ENCODE measurements at places on chromosomes 16 and 17.

DNA sequence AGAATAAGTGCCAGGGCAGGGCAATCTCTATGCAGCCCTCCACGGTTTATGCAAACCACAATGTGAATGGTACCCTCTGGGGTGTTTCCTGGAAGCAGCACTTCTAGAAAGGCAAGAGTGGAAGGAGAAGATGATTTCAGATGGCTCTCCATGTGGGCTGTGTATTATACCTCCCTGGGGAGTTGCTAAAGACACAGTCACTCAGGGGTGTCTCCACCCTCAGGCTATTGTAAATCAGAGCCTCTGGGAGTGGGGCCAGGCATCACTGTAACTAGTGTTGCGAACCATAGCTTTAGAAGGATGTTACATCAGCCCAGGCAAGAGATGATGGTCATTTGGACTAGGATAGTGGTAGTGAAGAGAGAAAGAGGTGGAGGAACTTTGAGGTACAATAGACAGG, 83.3 kb upstream of the ZKSCAN2 start:
- DNase-seq: no peak

DNA sequence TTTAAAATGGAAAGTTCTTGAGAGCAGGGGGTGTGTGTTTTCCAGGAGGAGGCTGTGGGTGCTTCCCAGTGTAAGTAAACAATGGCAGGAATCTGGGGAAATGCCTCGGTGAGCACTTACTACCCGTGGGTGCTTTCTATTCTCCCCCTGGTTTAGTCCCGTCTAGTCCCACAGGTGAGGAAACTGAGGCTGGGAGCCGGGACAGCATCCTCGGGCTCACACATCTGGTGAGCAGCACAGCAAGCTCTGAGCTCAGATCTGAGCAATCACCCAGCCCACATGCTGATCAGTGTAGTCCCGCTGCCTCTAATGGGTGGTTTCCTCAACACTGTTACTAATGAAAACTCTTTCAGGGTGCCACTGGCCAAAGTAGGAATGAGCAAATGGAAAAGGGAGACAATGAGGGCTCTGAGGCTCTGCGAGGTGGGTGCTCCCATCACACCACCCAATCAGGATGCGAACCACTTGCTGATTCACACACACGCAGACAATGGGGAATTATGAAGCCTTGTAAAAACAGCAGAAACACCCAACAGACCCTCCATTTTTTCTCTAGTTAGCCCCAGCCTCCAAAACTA, 202.6 kb downstream of the PARN start:
- no peak for DNase-seq

GRCh38 chr16:66030036-66030435, 336.5 kb upstream of the CDH5 start:
- no peak for DNase-seq

- no peak for DNase-seq
These were observed 38.9 kb downstream of the TMEM100 start for GRCh38 chr17:55683550-55684315.

- DNase-seq: no peak
These were observed 35.5 kb upstream of the ETV4 start for GRCh38 chr17:43581613-43582012.

- no peak for DNase-seq
These were observed 134.9 kb upstream of the CDH5 start for GRCh38 chr16:66231452-66232160.
